ENCODE measurements at places on chromosomes 16 and 17.

DNA sequence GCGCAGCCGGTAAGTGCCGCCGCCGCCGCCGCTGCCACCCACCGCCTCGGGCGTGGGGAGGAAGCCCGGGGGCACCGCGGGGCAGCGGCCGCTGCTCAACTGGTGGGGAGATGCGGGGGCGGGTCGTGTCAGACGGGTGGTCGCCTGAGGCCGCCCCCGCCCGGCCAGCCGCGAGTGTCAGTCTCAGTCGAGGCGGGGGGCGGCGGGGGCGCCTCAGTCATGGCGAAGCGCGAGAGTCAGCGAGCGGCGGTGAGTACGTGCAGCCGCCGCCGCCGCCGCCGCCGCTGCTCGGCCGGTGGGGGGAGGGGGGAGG lies 76.2 kb downstream of the CHD9 start:
- DNase-seq = no peak

- DNase-seq = peak; percentile 42
Observed at GRCh38 chr17:17119533-17119932, 77.3 kb downstream of the MPRIP start.

DNA sequence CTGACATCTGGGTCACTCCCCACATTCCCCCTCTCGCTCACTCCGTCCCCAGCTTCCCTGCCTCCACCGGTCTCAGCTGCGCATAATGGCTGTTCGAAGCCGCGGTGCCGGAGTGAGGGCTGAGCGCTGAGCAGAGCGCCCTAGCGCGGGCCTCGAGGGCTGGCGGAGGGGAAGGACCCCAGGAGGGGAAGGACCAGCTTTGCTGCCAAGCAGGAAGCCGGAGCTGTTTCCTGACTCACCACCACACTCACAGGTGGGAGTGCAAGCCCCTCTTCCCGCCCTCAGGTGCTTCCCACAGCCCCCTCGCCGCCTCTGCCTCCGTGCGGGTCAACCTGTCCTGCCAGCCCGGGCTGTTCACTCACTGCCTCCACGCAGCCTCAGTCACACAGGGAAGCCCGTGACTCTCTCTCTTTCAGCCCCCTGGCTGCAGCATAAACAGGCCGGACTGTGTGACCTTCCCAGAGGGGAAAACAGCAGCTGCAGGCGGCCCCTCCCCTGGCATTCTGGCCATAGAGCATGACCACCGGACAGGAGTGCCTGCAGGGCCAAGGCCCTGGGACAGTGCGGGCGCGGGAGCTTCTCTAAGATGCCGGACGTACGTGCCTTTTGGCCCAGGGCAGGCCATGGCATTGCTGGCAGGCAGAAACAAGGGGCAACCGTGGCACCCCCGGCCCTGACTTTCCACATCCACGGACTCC lies 23.7 kb downstream of the SLC43A2 start:
- no peak for DNase-seq

DNA sequence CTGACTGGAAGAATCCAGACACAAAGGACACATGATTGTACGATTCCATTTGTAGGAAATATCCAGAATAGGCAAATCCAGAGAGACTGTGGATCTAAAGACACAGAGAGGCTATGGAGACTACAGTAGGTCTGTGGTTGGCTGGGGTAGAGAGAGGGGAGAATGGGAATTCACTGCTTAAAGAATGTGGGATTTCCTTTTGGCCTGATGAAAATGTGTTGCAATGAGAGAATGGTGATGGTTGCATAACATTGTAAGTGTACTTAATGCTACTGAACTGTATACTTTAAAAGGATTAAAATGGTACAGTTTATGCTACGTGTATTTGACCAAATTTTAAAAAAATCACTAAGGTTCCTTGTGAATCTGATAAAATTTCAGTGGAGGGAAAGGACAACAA lies 62.1 kb downstream of the GPRC5B start:
- DNase-seq = no peak

- DNase-seq = no peak
Observed at GRCh38 chr16:87414251-87414680, 22.1 kb downstream of the MAP1LC3B start.

DNA sequence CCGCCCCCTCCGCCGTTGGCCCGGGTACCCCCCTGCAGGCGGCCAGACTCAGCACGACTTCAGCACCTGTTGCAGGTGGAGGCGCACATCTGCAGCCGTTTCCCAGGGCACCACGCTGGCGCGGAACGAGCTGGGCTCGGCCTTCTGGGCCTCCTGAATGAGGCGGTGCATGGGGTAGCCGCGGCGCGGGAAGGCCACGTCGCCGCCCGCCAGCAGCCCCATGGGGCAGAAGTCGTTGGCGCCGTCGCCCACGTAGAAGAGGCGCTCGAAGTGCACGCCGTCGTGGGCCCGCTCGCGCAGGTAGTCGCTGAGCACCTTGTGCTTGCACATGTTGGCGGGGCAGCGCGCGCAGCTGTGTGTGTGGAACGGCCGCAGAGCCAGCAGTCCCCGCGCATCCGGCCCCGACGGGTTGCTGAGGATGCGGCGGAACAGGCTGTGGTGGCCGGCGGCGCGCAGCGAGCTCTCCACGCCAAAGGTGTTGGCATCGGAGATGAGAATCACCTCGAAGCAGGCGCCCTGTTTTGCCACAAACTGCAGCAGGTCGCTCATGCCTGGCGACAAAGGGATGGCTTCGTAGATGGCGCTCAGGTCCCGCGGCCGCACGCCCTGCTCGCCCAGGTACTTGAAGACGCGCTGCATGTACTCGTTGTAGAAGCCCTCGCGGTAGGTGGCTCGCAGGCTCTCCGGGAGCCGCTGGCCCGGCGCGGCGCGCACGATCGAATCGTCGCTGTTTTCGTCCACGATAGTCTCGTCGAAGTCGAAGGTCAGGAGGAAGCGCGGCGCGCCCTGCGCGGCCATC lies 6.2 kb downstream of the PHOSPHO1 start:
- DNase-seq = no peak

DNA sequence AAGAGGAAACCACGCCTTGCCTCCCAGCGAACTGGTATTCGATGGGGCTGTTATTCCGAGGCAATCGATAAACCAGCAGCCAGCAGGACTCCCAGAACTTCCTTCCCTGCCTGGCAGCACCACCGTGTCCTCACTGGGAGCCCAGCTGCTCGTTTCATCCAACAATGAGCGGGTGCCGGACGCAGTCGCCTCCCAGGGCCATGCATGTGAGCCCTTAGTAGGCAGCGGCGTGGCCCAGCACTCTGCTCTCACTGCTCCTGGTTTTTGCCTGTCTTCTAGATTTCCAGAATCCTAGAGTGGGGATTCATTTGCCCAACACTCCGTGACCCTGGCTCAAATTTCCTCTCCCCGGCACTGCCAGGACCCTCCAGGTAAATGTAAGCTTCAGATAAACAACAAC lies 29.1 kb upstream of the RASD1 start:
- no peak for DNase-seq

GRCh38 chr16:50833929-50834328 lies 92.0 kb downstream of the CYLD start:
- no peak for DNase-seq

DNA sequence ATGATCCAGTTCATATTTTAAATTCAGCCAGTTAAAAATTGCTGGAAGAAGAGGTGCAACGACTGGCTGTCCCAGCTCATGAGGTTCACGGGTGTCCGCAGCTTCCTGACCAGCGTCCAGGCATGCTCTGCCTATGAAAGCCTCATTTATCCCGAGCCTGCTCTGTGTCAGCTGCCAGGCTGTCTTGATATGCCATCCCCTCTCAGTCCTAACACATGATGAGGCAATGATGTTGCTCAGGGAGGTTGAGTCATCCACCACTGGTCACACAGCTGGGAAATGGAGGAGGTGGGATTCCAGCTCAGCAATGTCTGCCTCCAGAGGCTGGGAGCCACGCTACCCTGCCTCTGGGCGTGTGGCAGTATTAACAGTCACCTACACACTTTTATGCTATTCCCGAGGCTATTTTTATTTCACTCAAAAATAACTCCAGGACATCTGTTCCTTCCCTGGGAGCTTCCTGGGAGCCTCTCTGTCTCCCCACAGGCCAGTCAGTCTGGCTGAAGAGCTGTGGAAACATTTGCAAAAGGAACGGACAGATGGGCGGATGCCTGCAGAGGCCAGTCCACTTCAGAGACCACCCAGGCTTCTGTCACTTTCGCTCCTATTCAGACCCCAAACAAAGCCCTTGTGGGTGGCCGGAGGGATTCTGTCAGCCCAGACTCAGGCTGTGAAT lies 22.5 kb downstream of the RAB11FIP4 start:
- DNase-seq = no peak
